ENCODE measurements at places on chromosomes 11 and 22.

DNA sequence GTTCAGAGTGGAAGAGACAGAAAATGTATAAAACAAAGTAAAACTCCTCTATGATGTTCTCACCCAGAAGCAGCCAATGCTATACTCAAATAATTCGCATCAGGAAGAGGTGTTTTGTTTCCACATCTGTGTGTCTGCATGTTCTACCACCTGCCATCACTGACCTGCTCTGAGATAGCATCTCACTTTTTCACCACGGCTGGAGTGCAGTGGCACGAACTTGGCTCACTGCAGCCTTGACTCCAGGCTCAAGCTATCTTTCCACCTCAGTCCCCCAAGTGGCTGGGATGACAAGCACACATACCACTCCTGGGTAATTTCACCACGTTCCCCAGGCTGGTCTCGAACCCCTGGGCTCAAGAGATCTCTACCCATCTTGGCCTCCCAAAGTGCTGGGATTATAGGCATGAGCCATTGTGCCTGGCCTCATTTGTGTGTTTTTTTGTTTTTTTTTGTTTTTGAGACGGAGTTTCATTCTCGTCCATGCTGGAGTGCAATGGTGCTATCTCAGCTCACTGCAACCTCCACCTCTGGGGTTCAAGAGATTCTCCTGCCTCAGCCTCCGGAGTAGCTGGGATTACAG, 14.4 kb downstream of the TALDO1 start:
- DNase-seq: no peak

GRCh38 chr11:120527111-120527761, 15.7 kb downstream of the GRIK4 start:
- DNase-seq: no peak

- peak; percentile 46 for DNase-seq
Observed at GRCh38 chr22:30245985-30246813, at the start of gene LIF. Gene LIF, minus strand, starts transcription at chr22:30246759. Its CDS starts 64 bp downstream, at chr22:30246695.

DNA sequence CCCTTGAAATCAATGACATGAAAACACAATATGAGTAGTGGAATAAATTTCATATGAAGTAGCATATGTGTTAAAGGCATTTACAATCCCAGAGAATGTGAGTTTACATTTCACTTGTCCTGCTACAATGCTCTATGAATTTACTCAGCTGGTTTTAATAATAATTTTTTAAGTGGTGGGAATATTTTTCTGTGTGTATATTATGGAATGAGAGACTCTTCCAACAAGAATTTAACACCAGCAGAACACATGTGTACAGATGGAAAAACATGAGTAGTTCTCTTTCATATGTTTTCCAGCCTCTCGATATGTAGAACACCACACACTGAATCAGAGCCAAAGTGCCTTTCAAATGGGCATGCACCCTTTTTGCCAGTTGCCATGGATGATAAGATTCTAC, 170.4 kb downstream of the MAML2 start:
- no peak for DNase-seq

- no peak for DNase-seq
Observed at GRCh38 chr11:128477278-128477677, 110.1 kb downstream of the ETS1 start.

DNA sequence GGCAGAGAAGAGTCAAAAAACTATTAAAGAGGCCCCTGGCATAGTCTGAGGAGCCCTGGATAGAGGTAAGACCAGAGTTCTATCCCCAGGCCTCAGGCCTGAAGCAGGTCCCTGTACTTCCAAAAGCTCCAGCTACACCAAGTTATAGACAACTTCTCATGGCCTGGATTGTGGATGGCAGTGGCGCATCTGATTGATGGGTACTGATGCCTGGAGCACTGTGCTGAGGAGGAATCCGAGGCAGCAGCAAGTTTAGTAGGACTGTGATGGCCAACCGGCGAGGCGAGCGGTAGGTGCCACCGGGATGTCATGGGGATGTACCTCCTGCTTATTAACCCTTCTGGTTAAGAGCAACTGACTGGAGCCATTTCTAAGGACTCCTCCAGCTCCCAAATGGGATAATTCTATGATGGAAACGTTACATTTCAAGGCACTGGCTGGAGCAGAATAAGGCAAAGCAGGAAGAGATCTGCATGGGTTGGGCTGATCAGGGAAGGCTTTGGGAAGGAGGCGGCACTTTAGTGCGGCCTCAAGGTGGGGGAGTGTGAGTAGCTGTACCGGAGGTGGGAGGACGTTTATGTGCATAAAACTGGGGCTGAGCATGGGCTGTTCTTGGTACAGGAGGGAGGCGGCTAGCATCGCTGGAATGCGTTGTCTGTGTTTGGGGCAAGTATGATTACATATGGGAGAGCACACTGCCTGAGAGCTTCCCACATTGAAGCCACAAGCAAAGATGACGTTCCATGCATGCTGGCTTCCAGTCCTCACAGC, 24.2 kb upstream of the JAM3 start:
- no peak for DNase-seq

DNA sequence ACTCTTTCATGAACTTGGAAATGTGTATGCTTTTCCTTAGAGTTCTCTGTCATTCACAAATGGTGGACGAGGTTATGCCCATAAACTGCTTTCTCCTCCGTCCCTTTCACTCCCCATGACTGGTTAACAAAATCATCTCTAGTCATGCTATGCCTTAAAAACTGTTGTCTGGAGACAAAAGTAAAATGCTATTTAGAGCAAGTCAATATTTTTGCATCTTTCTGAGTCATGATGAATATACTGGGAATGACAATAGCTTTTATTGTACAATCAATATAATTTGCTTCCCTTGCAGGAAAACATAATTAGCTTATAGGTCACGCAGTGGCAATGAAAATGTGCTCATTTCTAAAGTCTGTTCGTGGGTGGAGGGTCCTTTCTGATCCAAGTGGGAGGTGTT, 216.7 kb upstream of the SORL1-AS1 start:
- DNase-seq: no peak

- DNase-seq: no peak
Observed at GRCh38 chr11:44427432-44427831, 117.5 kb upstream of the ALX4 start.
